ENCODE measurements at places on chromosomes 3 and 15.

- DNase-seq = no peak
Measured at GRCh38 chr15:74400313-74400860, 32.9 kb upstream of the CYP11A1 start.

DNA sequence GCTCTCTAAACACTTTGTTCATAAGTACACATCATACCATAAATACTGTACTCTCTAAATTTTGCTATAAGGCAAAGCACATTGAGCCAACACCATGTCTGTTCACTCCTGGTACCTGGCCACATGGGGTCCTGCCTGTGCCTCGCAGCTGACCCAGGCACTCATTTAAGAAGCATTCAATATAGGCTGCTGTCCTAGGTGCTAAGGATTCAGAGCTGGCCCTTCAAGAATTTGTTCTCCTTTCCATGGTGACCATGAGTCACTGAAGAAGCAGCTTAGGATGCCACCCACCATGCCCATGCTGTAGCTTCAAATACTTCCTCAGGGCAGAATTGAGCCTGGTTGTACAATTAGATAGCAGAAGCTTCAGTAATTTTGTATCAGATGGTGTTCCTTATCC is 119.2 kb upstream of the ZBED2 start:
- DNase-seq = no peak

GRCh38 chr3:24025805-24026204 is 80.7 kb downstream of the NR1D2 start:
- DNase-seq = no peak

DNA sequence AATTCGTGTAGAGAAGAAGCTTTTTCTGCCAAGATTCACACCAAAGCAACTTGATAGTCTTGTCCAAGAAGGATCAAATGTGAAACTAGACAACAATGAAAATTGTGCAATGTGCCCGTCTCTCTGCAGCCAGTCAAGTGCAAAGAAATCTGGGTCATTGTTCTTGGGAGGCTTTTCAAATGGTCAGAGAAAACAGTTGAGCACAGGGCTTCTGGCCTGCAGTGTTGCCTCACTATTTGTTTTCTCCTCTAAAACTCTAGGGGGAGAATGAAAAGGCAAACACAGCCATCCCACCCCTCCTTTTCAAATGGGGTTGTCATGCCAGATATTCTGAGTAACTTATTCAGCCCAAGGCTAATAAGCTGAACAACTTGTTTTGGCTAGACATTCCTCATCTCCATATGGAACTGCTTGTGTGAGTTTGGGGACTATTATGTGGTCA is 417.6 kb upstream of the CDIN1 start:
- peak; percentile 56 for DNase-seq

GRCh38 chr3:101495552-101495951 is 17.5 kb downstream of the SENP7 start:
- no peak for DNase-seq

DNA sequence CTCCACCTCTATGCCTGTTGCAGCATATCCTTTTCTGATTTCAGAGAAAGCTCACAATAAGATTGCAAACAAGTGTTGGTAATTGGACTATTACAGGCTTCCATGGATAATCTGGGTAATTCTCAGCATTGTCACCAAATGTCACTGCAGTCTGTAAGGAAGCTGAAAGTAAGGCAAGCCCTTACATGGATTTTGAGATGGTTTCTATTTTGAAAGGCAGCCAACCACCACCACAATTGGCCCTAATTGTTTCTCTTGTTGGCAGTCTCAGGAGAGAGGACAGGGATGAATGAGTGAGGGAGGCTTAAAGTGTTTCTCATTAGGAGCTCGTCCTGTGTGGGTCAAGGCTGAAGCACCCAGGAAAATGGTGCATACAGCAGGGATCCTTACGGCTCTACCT is 879.9 kb downstream of the TUSC7 start:
- peak; percentile 29 for DNase-seq

DNA sequence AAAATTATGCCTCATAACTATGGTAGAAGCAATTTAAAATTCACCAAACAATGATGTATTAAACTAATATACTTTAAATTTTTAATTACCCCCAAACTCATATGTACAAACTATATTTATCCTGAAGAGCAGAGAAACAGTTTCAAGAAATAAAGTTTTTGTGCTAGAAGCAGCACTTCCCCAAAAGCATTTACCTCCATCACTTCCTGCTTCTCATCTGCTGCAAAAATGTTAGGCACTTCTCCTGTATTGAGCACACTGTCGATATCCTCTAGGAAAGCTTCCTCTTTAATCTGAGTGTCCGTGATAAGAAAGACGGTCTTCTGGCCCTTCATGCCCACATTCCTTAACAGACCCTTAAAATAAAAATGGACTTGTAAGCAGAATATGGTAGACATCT is 101.5 kb upstream of the ASB14 start:
- no peak for DNase-seq

- no peak for DNase-seq
Measured at GRCh38 chr3:52801839-52802238, 7.2 kb downstream of the ITIH3 start.

DNA sequence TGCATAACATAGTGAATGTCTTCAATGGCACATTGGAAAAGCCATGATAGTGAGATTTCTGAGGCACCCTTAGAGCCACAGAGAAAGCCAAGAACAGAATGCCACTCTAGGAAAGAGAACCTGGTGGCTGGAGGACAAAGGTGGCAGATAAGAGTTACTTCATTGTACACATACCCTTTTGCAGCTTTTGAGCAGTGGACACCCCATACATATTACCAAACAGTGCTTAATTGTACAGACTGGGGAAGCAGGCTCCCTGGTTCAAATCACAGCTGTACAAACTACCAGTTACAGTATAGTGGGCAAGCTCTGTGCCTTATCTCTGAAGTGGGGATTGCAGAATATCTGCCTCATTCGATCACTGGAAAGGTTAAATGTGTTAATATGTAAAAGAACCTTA is 10.1 kb upstream of the GYG1 start:
- no peak for DNase-seq

DNA sequence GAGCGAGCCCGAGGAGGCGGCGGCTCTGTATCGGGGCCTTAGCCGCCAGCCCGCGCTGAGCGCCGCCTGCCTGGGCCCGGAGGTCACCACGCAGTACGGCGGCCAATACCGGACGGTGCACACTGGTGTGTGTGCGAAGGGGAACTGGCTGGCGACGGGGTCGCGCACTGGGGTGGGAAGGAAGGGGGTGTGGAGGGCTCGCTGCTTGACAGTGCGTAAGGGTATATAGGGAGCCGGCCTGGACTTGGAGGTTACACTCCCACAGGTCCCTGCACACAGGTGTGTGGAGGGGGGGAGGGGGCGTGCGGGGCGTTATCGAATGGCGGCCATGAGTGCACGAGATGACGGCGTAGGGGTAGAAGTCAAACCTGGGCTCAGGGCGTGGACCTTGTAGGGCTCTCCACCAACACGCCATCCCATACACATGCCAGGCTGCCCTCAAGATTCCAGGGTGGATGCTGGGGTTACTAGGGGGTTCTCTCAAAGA is 389 bp downstream of the APEH start:
- DNase-seq = no peak

DNA sequence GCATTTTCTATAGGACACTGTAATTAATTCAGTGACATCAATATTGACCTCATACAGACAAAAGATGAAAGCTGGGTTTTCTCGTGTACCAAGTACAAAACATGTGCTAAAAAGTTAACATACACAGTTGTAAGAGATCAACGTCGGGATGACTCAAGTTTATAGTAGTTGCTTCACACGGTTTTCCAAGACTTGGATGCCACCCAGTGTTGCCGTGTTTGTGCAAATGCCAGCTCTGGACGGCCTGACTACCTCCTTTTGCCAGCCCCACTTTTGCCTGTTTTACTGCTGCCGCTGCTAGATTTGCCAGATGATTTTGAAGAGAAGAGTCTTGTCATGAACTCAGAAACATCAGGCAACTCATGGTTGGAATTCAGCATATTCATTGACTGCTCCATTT is 17.6 kb downstream of the EMC7 start:
- peak; percentile 10 for DNase-seq

Measured in midbrain (tissue), 1 donor.